Activated CD4-positive, alpha-beta T cell treated with anti-CD3 and anti-CD28 coated beads, Interleukin-2, amount 10 ng/mL, durations not matched to agents 7 days and 5 days (primary cell): ENCODE measurements at places on chromosomes 5 and 9.

DNA sequence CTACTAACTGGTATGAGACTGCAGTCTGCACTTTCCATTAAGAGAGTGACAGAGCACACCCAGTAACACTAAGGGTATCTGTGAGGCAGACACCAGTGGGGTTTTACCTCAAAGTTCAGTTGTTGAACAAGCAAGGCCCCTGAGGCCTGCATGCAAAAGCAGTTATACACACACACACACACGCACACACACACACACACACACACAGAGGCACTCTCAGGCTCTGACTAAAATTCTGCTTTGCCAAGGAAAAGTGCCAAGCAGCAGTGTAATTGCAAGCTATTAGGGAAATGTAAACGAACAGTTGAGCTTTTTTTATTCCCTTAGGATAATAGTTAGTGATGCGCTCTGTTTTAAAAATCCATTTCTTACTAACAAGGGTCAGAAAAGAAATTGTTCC is 377.1 kb downstream of the SPOCK1 start:
- no peak for DNase-seq

GRCh38 chr5:35136386-35136785 is 88.6 kb upstream of the AGXT2 start:
- no peak for DNase-seq

DNA sequence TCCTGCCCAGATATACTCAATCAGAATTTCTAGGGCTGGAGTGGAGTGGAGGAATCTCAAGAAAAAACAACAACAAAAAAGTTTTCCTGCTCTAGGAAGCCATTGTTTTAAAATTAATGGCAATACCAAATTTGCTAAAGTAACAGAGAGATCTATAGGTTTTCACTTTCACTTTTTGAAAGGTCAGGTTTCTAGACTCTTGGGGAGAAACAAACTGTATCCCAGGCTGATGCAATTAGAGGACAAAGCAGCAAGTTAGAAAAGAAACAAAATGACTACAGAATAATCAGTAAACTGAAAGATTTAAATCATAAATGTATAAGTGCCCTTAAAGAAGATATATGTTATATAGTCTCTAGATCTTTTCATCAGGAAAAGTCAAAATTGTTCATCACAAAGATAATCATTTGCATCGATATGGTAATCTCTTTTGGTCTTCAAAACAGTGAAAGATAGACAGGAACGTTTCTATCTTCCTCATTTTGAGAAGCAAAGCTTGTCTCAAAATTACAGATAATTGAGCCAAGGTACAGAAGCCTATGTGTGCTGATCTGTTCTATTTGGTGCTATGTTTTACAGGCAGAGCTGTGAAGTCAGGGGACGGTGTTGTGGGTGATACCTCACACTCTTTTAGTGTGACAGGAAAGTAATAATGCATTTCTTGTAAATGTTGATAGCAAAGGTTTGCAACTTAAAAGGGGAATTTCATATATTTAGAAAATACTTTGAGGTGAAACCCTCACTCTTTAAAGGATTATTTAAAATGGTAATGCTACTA is 1746.6 kb upstream of the C9orf72 start:
- DNase-seq = no peak

DNA sequence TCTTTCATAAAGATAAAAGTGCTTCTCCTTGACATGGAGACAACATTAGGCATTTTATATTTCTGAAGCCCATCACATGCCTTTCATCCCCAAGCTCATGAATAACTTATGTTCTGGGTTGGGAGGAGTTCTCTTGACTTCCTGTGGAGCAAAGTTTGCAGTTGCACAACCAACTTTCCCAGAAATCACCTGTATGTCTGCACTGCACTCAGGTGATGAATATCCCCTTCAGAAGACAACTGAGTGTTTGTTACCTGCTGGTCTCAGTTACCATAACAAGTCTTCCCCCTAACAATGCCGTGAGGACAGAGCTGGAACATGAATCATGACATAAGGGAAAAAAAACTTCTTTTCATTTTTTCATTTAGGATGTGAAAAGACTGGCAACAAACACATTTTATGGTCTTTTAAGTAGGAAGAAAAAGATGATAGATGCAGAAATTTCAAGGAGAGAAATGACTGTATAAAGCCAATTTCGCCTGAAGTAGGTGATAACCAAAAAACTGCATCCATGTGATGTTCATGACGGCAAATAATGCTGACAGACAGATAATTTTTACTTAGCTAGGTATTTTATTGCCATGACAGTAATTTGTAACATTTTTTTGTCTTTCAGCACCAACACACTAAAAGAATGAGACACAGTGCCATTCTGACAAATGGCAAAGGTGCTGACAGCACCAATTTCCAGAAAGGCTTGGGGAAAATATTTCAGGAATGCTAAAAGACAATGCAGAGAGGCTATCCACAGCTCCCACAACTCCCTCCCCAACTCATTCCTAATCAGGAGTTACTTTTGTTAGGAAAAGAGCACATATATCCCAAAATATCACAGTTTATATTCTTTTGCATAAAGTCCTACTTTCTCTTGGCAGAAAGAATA is 656.3 kb downstream of the PRELID2 start:
- DNase-seq = no peak

DNA sequence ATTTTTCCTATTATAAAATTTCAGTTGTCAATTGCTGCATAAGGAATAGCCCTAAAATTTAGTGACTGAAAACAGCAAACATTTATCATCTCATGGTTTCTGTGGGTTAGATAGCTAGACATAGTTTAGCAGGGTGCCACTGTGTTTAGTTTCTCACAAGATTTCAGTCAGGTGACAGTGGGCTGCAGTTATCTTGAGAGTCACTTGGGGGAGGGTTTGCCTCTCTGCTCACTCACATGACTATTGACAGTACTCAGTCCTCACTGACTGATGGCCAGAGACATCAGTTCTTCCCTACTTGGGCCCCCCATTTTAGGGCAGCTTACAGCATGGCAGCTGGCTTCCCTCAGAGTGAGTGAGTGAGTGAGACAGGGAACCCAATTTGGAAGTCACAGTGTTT is 42.0 kb downstream of the PBX3 start:
- no peak for DNase-seq

DNA sequence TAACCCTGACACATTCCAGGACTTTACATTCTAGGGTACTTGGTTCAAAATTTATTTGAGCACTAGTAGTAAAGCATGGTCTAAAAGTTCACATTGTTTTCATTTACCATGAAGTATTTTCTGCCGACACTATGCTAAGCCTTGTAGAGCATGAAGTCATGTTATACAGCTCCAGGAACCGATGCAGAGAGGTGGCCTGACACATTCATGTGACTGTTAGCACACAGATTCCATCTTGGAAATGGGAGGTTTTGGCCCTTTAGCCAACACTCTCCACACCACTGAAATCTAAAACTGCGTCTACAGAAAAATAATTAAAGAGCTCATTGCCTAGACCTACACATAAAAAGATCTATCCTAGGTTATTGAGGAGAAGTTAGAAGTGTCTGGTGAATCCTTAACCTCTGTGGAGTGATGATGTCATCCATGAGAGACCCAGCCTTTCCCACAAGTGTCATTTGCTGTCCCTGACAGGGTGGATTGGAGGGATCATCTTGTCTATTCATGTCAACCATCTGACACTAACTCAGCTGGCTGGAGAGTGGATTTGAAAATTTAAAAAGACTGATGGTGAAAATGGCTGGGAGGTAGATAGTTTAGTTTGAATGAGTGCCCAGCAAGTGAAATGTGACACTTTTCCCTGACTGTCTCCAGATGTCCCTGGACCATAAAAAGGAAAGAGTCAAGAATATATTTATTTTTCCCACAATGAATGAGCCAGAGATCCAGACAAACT is 1.3 kb downstream of the RANBP3L start:
- DNase-seq = no peak

DNA sequence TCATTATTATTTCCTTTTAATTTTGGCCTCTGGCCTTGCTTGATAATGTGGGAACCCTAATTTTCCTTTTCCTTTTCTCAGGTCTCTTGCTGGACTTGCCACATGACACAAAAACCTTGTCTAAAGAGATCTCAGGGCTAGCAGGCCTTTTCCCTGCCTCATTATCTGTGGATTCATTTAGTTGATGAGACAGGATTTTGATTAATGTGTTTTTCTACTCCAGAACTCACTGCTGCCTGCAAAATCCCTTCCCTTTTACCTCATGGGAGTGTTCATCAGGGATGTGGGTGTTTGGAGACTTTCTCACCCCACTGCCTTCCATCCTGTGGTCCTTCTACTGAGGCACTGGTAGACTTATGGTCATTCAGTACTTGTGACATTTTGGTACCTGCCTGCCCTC is 56.2 kb upstream of the MAMDC2 start:
- no peak for DNase-seq

DNA sequence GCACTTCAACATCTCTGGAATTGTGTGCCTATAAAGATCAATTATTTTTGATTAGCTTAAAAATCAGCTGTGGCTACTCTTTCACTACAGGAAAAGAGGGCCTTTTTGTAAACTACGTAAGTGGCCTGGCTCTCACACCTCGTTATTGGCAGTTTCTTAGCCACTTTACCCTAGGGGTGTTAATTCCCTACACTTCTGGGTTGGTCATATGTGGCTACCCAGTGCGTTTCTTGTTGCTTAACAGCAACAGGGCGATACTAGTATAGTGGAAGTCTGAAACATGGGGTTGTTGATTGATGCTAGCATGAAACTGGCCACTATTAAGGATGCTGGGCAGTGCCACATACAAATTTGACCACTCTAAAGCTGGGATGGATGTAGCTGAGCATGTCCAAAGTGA is 174.7 kb upstream of the CDH12 start:
- no peak for DNase-seq

DNA sequence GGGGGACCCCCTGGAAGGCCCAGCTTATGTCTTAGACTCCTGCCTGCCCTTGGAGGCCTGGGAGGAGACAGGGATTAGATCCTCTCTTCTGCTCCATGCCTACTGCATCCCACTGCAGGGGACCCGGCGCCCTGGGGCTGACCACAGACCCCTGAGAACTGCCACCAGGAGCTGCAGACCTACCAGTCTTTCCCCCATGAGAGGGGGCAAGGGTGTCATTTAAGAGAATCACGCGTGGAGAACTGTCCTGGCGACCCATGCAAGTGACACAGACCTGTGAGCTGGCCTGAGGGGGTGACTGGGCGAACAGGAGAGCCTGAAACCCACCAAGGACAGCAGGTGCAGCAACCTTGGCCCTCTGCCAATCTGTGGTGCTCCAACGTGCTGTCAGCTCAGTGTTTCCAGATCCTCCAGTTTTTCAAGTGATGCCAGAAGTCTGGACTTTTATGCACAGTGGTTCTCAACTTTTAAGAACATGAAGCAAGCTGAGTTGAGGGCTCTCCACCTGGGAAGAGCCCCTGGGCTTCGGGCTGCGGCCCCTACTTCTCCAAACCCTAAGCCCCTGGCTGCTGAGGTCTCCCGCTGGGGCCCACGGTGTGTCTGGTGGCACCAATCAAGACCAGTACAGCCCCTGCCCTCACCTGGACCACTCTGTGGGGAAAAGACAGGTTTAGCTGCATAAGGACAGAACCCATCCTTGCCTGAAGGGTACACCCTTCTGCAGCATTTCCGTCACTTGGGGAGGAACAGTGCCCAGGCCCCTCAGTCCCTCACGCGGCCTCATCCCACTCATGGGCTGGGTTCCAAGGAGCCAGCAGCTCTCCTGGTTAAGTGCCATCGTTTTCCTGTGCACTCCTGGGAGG is 18.2 kb downstream of the GFPT2 start:
- no peak for DNase-seq

DNA sequence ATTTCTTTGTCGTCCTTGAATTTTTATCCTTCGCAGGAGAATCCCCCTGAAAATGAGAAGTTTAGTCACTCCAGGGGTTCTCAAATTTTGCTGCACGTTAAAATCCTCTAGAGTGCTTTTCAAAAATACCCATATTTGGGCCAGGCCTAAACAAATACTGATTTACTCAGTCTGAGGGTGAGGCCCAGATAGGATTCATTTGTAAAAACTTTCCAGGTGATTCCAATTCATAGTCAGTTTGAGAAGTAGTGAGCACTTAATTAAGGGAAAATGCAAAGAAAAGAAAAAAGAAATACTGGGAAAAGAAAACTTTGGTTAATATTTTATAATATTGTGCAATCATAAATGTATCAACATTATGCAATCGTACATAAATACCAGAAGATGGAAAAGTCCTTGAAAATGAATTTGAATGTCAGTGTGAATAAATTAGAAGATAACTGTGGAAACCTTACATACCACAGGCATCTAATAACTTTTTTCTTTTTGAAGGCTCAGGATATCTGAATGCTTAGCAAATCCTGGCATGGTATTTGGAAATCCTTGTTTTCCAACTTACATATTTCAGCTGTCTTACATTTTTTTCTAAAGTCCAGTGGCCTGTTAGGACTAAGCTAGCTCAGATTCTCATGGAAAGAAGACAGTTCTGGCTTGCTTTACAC is 116.5 kb upstream of the DAPK1 start:
- no peak for DNase-seq

- no peak for DNase-seq
Measured at GRCh38 chr5:50299896-50300295, 141.2 kb downstream of the EMB start.

DNA sequence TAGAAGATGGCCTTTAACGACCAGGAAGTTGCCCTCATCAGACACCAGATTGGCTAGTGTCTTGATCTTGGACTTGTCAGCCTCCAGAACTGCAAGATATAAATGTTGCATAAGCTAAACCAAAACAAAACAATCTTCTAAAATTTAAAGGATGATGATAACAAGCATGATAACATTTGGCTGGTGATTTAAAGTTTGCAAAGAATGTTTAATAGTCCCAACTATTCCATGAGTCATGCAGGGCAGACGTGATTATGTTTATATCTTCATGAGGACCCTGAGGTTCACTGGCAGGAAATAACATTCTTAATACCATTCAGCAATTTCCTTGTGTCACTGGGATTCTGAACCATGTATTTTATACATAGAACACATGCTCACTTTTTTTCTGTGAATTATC is 319.8 kb downstream of the HCN1 start:
- DNase-seq = no peak

DNA sequence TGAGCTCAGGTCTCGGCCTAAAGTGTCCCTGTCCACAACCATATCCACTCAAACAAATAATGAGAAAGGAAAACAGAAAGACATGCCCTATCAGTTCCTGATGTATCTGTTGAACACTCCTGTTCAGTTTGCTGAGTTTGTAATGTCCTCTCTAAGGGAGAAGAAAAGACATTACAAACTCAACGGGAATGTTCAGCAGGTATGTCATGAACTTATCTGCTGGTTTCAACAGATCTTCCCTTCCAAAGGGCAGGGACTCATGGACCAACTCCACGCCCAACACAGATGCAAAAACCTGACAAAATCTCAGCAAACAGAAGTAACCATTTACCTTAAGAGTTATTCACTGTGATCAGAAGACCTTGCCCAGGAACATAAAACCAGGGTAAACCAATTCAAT is 23.7 kb downstream of the BICD2 start:
- no peak for DNase-seq

DNA sequence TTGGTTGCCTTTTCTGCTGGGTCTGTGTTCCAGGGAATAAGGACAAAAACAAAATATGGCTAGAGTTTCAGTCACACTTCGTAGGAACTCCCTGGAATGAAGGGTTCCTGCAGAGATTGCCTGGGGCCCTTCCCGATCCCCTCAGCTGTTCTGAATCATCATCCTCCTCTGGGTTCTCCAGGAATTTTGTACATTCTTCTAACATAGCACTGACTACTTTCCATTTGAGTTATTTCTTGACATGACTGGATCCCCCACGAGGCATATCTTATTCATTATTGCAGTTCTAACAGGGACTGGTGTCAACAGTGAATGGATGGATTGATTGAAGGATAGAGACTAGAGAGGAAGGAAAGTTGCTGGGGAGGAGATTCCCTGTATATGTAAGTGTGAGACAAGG is 49.2 kb upstream of the TNC start:
- DNase-seq = no peak

- DNase-seq = no peak
Measured at GRCh38 chr9:111212874-111213273, 117.2 kb downstream of the OR2K2 start.
